ENCODE measurements at places on chromosomes 7 and 10.

DNA sequence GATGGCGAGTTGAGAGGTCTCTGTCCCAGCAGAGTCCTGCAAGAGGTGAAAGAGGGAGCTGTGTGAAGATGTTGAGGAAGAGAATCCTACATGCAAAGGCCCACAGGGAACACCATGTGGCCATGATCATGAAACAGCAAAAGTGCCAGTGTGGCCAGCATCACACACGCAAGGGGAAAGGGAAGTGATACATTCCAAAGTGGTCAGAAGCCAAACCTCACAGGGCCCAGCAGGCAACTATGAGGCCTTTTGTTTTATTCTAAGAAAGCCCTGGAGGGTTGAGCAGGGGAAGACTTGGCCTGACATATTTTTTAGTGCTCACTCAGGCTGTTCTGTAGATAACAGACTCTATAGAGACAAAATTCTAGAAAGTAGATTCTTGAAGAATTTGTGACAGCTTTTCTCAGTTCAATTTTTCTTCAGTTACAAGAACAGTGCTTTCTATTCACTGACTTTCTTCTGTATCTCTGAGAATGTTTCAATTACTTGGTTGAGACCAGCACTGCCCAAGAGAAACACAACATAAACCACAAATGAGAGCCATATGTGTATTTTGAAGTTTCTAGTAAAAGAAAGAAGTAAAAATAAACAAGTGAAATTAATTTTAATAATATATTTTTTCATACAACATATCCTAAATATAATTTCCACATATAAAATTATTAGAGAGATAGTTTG is 82.3 kb downstream of the HTR7 start:
- no peak for DNase-seq

GRCh38 chr10:21831986-21832820 is 171.3 kb downstream of the DNAJC1 start:
- no peak for DNase-seq

- no peak for DNase-seq
These were observed 190.8 kb downstream of the GFRA1 start for GRCh38 chr10:116082206-116082605.

GRCh38 chr10:102720775-102721301 is 6.4 kb downstream of the SFXN2 start:
- DNase-seq, result no peak

DNA sequence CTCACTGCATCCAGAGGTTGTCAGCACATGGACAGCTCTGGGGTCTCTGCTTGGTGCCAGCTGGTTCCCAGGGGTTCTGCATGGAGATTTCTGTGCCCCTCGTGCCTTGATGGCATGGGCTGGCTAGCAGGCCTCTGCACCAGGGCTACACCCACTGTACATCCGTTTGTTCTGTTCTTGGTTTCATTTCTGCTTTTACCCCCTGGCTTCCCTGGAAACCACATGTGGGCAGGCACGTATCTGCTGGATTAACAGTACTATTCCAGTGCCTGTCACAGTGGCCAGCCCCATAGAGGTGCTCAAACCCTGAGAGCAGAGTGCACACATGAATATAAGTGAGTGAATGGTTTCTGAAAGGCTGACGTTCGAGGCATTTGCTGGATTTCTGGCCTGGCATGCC is 207.2 kb upstream of the GPR26 start:
- DNase-seq, result no peak

GRCh38 chr7:42618651-42619360 is 293.1 kb downstream of the C7orf25 start:
- no peak for DNase-seq

DNA sequence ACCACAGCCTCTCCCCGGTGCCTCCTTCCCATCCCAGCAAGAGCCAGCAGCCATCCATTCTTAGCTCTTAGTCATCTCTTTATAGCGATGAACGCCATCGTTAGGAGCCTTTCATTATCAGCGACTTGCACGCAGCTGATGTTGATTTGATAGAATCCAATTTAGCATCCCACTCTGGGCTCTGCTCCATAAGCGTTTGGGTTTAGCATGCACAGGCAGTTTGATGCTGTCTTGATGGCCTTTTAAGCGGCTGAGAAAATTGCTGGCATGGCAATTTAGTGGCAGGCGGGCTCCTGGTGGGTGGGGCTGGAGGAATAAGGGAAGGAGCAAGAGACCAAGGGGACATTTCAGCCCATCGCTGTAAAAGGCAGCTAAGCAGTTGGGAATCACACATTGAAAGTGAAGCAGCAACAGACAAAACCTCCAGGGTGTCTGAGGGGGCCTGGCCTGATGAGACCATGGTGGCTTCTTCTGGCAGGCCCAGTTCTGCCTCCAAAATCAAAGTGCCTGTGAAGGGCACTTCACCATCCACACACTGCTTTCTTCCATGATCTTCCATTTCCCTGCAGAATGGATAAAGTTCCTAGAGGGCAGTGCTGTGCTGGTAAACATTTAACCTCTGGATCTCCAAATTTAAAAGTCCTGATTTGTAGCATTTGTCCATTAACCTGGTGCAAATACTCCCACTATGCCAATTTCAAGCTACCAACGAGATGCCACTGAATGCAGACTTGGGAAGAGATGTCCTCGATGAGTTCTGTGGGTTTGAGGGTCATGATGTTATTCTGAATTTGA is 107.8 kb upstream of the PLXNA4 start:
- no peak for DNase-seq

DNA sequence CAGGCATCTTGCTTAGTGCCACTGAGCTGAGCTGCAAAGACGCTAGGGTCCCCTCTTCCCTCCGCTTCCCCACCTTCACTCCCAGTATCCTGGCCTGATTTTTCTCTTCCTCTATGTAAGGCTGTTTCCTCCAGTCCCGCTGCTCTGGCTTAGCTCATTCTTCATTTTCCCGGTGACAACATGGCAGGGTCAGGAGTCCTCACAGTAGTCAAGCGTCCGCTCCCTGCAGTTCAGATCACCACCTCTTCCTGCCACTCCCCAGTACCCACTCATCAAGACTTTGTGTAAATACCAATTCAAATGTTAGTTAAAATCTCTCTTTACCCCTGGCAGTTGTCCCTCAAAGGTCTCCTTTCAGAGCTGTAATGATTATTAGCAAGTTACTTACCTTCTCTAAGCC is 650.4 kb upstream of the CELF2 start:
- DNase-seq, result no peak

- no peak for DNase-seq
These were observed 935 bp downstream of the TM9SF3 start for GRCh38 chr10:96585736-96586418.

DNA sequence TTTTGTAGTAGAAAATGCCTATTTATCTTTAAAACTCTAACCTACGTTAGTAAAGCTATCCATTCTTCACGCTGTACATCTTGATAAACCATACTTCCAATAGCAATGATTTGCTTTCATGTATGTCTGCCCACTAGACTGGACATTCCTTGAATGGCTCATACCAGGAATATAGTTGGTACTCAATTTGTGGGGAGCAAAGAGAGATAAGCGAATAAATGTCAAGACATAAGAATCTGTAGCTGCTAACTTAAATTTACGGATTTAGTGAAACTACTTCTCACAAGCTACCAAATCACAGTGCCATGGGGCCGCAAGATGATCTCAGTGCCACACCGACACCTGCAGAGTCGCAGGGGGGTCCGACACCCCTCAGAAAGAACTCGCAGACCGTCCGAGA is 763 bp upstream of the RALA start:
- no peak for DNase-seq

GRCh38 chr7:90677486-90678404 is 81.6 kb downstream of the CDK14 start:
- no peak for DNase-seq

- no peak for DNase-seq
These were observed 26.0 kb upstream of the MXI1 start for GRCh38 chr10:110181451-110181850.

- DNase-seq, result no peak
These were observed 121.2 kb upstream of the PRKCQ start for GRCh38 chr10:6701289-6701688.

- DNase-seq, result no peak
These were observed 508 bp upstream of the TECPR1 start for GRCh38 chr7:98252425-98253054.

DNA sequence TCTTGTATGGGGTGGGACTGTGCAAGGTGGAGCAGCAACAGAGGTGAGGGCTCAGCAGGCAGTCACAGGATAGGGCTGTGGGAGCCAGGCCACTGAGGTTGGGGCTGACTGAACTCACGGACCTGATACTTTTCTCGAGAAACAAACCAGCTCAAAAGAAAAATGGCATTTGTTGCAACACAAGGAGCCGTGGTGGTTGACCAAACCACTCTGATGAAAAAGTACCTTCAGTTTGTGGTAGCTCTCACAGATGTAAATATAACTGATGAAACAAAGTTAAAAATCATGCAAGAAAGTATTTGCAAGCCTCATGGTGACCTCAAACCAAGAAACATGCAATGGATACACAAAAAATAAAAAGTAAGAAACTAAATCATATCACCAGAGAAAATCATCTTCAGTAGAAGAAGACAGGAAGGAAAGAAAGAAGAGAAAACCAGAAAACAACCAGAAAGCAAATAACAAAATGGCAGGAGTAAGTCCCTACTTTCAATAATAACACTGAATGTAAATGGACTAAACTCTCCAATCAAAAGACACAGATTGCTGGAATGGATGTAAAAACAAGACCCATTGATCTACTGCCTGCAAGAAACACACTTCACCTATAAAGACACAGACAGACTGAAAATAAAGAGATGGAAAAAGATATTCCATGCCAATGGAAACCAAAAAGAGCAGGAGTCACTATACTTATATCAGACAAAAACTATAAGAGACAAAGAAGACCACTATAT is 48.9 kb upstream of the DUSP5 start:
- no peak for DNase-seq

DNA sequence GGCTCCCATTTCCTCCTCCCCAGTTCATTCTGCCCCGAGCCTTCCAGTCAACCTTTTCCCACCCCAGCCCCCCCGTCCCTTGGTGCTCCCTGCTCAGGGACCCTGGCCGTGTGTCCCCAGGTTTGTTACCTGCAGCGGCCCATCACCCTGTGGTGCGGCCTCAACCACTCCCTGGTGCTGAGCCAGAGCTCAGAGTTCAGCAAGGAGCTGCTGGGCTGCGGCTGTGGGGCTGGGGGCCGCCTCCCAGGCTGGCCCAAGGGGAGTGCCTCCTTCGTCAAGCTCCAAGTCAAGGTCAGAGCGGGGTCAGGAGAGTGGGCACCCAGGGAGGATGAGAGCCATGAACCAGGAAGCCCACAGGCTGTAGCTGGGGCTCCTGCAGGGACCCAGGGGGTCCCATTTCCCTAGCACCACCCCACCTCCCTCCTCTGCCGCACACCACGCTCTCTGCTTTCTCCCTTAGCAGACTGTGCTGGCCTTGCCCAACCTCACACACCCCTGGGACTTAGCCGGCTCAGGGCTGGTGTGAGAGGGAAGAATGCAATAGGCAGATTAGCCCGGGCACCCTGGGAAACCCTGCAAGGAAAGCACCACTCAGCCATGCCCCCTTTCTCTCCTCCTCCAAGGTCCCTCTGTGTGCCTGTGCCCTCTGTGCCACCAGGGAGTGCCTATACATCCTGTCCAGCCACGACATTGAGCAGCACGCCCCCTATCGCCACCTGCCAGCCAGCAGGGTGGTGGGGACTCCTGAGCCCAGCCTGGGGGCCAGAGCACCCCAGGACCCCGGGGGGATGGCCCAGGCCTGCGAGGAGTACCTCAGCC is 2.0 kb upstream of the PCOLCE start:
- no peak for DNase-seq

DNA sequence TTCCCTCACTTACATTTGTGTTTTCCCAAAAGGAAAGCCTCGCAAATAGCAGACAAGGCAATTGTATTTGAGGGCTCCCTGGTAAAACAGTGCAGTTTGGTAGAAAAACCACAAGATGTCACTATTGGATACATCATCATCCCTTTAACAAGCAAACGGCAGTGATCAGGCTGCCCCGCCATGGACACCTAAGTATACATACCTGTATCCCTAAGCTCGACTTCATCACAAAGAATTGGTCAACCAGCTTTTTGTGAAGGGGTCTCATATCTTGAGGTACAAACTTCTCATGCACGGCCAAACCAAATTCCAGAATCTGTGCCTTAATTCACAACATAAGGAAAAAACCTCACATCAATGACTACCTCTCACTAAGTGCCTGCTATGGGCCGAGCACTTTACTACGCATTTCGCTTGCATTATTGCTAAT is 179.5 kb upstream of the IMMP2L start:
- no peak for DNase-seq

- no peak for DNase-seq
These were observed 7.8 kb downstream of the COG5 start for GRCh38 chr7:107555893-107556292.

DNA sequence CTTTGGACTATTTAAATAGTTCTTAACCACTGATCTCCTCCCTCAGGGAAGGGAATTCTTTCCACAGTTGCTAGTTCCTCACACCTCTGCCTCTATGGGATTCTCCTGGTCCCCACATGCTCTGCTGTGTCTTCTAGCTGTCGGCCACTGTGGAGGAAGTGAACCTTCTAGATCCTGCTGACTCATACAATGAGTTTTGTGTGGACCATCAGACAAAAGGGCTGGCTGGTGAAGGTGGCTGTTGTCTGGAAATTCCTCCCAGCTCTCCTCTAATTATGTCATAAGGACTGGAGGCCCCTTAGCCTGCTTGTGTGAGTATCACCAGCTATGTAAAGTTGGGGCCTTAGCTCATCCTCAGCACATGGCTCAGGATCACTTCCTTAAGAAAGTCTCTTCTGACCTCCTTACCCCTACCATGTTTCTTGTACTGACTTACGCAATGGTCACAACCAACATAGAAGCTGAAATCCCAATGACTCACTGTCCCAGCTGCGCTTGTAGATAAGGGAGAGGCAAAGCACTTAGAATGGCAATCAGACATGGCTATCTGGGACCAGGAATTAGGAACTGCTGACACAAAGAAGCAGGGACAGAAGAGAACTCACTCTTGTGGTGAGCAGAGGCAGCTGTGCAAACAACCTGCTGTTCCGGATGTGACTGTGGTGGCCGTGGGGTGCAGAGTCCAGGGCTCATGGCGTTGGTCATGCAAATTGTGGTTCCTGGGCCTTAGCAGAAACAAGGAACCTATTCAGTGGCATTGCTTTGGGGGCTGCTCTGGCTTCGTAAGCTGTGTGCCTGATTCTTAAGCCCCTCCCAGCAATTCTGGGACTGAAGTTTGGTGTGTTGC is 2.5 kb upstream of the MACC1 start:
- no peak for DNase-seq

DNA sequence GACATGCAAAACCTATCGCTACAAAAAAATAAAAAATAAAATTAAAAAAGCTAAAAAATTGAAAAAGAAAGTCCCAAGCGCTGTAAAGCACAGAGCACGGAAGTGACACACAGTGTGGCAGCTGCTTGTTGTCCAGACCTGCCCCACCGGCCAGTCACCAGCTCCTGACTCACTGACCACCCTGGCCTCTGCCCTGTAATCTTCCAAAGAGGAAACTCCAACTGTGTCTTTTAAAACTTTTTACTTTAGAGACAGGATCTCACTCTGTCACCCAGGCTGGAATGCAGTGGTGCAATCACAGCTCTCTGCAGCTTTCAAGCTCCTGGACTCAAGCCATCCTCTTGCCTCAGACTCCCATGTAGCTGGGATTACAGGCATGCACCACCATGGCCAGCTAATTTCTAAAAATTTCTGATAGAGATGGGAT is 23.6 kb downstream of the GNA12 start:
- DNase-seq, result no peak

Data from dorsolateral prefrontal cortex (tissue), 122 donors.